Fibroblast of skin of left quadriceps (primary cell): ENCODE measurements at places on chromosomes 4 and X.

DNA sequence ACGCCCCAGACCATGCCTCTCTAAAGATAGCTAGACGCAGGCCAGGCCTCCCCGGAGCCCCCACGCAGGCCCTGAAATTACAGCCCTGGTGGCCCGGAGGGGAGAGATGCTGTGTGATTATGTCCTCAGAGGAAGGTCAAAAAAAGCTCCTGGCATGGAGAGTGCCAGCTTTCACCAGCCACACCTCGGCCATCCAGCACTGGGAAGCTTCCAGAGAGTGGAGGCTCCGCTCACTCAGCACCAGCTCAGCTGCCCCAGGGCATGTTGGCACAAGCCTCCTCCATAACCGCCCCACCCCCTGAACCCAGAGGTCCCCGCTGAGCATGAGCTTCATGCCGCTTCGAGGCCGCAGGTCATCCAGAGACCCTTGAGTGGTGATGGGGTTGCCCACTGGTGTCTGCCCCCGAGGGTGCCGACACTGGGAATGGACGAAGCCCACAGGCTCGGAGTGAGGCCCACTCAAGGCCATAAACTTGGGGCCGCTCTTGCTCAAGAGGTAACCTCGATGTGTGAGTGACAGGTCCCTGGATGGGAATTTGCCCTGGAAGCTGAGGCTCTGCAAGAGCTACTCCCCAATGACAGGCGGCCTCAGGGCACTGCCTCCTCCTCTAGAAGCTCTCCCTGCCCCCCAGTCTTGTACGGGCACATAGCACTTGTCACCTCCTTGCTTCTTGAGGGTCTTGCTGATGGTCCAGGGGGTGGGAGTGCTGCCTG, 4.4 kb upstream of the BGN start:
- no peak for DNase-seq

GRCh38 chr4:52234561-52235440, 183.7 kb downstream of the SPATA18 start:
- DNase-seq, result peak; percentile 38

DNA sequence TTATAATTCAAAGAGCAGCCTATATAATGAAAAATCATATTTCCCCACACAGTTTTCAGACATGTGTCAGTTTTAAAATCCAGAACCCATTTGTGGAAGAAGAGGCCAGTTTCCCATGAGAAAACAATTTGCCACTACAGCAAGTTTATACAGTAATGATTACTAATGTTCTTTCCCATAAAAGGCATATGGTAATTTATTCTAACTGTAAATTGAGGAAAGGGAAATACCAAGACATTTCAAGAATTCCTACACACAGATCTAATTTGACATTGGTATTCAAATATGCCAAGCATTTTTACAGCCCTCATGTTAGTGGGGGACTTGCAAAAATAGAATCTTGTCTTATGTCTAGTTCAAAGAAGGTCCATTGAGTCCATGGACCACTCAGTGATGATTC, 1368.6 kb downstream of the FSTL5 start:
- peak; percentile 33 for DNase-seq

DNA sequence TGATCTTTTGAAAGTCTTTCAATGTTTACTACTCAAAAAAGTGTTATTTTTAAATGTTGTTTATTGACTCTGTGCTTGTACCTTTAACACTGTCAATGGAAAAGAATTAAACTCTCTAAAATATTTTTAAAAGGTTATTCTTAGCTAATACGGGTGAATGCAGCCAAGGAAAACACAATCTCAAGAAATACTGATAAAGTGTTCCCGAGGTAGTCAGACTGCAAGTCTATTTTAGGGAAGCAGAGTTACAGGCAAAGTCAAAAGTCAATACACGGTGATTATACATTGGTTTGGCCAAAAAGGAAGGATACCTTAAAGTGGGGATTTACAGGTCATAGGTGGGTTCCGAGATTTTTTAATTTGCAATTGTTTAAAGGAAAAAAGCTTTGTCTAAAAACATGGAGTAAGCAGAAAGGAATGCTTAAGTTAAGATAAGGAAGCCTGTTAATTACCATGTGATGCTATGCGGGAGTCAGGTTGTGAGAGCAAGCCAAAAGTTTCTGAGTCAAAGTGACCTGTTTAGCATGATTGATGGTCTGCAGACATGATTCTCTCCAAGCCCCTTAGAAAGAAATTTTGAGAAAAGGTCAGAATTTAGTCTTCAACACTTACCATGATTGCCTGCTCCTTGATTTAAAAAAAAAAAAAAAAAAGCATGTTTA, 288.4 kb downstream of the KLHL4 start:
- DNase-seq, result no peak

DNA sequence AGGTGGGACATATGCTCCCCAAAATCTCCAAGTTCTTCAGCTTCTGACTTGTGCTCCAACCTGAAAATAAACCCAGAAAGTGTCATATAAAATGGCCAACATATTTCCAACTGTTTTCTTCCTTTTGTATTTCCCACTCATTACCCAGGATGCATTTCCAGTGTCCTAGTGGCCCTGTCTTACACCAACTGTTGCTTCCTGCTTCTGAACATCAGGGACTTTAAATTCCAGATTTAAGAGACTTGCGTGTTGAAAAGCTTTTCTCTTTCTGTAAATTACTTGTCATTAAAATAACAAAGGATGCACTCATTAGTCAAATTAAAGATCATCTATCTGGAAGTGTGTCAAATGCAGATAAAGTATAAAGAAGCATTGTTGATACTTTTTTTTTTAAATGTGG, 19.9 kb downstream of the MID1 start:
- no peak for DNase-seq

- no peak for DNase-seq
Observed at GRCh38 chr4:137226221-137226620, 306.1 kb downstream of the PCDH18 start.

DNA sequence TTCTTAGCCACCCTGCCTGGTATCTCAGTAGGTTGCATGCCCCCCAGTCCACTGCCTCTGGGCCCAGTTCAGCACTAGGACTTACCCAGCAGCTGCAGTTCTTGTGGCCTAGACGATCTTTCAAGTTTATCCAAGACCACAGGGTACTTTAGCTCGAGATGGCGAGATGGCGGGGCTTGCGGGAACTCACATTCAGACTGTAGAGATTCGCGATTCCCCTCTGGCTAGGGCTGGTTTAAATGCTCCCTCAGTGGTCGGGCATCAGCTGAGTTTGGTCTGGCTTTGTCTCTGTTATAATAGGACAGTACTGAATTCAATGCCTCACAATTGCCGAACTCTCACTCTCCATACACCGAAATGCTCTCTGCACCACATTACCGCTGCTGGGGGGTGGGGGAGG, 18.4 kb upstream of the RFC1 start:
- no peak for DNase-seq

GRCh38 chrX:70455366-70456202, 10.9 kb downstream of the DLG3 start:
- no peak for DNase-seq

- no peak for DNase-seq
Observed at GRCh38 chrX:83588409-83588808, 80.3 kb downstream of the POU3F4 start.

DNA sequence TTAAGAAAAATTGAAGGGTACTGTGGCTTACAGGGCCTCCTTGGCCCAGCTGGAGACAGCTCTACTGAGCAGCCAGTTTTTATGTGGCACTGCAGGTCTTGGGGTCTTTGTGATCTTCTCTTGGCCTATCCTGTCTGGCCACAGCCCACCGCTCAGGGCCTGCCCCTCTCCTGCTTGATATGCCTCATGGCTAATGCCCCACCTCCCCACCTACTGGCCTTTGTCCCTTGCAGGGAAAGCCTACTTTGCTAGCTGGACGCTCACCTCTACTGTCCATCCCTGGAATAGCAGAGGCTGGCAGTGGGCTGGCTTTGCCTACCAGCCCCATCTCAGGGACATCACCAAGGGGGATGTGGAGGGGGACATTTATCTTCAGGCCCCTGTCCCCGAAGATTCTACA, 134.1 kb downstream of the PJA1 start:
- DNase-seq, result no peak

GRCh38 chrX:4588056-4588455, 874.6 kb upstream of the PRKX start:
- DNase-seq, result no peak

DNA sequence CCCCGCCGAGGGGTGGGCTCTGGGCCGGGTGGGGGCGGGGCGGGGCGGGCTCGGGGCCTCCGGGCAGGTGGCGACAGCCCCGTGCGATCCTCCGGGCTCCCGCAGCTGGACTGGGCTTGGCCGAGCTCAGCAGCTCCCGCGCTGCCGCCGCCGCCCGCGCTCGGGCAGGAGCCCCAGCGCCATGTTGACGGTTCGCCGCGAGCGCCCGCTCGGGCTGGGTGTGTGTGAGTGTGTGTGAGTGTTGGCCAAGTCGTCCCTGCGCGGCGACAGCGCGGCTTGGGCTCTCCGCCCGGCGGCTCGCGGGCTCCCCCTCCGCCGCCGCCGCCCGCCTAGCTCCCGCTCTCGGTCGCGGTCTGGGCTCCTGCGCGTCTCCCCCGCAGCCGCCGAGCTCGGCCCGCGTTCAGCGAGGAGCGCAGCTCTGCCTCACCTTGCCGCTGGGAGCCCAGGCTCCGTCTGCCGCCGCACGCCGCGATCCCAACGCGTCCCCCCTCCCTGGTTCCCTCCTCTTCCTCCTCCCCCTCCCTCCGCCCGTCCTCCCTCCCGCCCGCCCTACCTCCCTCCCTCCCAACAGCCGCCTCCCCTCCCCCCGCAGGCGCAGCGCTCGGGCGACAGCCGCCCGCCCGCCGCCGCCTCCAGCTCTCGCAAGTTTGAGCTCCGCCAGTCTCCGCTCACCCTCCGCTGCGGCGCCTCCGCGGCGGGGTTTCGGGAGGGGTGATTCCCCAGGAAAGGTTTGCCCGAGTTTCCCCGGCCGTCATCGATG, at the start of gene BCOR:
BCOR (minus strand) TSS at position 455 of the 760 bp plus-strand sequence. CDS start 20,029 bp downstream, outside the sequence.
- no peak for DNase-seq

DNA sequence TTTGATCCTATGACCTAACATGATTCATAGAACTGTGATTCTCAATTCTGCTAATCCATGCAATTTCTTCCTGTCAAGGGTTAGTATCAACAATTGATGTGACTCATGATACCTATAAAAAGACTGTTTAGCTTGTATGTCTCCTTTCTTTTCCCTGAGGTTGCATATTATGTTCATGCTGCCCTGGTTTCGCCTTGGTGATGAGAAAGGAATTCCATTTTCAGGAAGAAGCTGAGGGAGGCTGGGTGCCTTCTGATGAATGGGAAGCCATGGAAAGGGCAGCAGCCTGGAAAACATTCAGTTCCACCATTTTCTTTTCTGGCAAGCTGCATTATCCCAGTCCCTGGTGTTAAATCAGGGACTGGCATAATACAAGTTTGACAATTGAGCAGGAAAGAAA, 976.5 kb downstream of the RPA4 start:
- peak; percentile 10 for DNase-seq

GRCh38 chr4:5971078-5971450, 47.2 kb downstream of the C4orf50 start:
- DNase-seq, result no peak

DNA sequence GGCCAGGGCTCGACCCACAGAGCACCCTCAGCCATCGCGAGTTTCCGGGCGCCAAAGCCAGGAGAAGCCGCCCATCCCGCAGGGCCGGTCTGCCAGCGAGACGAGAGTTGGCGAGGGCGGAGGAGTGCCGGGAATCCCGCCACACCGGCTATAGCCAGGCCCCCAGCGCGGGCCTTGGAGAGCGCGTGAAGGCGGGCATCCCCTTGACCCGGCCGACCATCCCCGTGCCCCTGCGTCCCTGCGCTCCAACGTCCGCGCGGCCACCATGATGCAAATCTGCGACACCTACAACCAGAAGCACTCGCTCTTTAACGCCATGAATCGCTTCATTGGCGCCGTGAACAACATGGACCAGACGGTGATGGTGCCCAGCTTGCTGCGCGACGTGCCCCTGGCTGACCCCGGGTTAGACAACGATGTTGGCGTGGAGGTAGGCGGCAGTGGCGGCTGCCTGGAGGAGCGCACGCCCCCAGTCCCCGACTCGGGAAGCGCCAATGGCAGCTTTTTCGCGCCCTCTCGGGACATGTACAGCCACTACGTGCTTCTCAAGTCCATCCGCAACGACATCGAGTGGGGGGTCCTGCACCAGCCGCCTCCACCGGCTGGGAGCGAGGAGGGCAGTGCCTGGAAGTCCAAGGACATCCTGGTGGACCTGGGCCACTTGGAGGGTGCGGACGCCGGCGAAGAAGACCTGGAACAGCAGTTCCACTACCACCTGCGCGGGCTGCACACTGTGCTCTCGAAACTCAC, 3.6 kb downstream of the MID1IP1 start:
- DNase-seq, result no peak

- DNase-seq, result no peak
Observed at GRCh38 chr4:108454227-108454626, 166.1 kb upstream of the RPL34 start.

DNA sequence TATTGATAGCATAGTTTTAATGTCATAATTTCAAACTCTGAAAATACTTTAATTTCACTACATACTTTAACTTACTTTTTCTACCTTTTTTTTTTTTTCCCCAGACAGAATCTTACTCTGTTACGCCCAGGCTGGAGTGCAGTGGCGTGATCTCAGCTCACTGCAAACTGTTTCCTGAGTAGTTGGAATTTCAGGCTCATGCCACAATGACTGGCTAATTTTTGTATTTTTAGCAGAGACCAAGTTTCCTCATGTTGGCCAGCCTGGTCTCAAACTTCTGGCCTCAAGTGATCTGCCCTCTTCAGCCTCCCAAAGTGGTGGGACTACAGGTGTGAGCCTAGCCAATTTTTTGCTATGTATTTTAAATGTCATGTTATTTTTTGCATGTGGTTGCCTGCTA, 741.6 kb downstream of the TRAM1L1 start:
- DNase-seq, result no peak

- no peak for DNase-seq
Observed at GRCh38 chrX:124805486-124805885, 459.1 kb downstream of the SH2D1A start.

DNA sequence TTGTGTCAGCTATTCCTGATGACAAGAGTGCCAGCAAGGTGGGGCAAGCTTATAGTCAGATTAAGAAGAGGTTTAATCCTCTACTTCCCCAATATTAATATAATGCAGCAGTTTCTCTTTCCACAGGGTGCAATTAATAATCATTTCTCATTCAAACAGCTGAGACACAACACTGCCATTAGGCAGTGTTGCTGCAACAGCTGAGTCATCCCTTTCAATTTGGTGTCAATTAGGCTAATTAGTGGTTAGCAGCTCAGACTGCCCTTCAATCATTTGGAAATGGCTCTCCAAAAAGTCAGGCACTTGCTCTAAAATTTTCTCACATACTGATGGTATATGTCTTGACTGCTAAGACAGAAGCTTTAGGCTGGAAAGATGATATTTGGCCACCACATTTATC, 265.7 kb upstream of the FAM241A start:
- DNase-seq, result no peak

- no peak for DNase-seq
Observed at GRCh38 chr4:11138964-11139363, 289.7 kb downstream of the HS3ST1 start.

GRCh38 chr4:151167561-151167960, 68.1 kb downstream of the RPS3A start:
- DNase-seq, result no peak

- DNase-seq, result no peak
Observed at GRCh38 chr4:37542706-37543105, 143.5 kb downstream of the RELL1 start.

- no peak for DNase-seq
Observed at GRCh38 chr4:123621072-123621705, 224.6 kb downstream of the SPRY1 start.

GRCh38 chr4:76950956-76951671, 1.6 kb downstream of the SEPTIN11 start:
- DNase-seq, result no peak

GRCh38 chrX:71143508-71143907, 1.1 kb upstream of the NLGN3 start:
- DNase-seq, result no peak

GRCh38 chr4:153418121-153418520, 48.0 kb upstream of the TMEM131L start:
- DNase-seq, result no peak

GRCh38 chr4:151325949-151326246, 493 bp upstream of the SH3D19 start:
- no peak for DNase-seq
